ENCODE measurements at places on chromosomes 6 and 20. TPM values are rescaled to one million over a fixed set of nuclear protein-coding genes. Genes with fewer than 3 reads are reported as not detected.

DNA sequence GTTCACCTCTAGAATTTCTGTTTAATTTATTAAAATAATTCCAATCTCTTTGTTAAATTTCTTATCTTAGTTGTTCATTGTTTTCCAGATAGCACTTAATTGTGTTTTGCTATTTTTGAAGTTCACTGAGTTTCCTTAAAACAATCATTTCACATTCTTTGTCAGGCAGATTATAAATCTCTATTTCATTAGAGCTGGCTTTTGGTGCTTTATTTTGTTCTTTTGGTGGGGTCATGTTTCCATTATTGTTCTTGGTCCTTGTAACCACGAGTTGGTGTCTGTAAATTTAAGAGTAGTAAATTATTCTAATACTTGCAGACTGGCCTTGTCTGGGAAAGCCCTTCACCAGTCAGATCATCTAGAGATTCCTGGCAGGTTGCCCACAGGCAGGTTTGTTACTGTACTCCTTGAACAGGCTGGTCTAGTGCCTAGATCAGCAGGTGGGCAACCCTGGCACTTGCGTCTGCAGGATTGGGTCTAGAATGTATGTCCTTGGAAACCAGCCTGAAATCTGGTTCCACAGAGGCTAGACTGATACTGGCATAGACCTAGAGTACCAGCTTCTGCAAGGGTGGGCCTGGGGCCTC lies 110.4 kb downstream of the ADGB start:
- no peak overlapping the region for H3K4me3 ChIP-seq
- H3K4me1 ChIP-seq: no peaks in the 10 kb centered on the region
- peaks cover 3% of the 10 kb centered on the region for H3K27me3 ChIP-seq
- DNase-seq: no peak
- no peak overlapping the region for H3K27ac ChIP-seq

DNA sequence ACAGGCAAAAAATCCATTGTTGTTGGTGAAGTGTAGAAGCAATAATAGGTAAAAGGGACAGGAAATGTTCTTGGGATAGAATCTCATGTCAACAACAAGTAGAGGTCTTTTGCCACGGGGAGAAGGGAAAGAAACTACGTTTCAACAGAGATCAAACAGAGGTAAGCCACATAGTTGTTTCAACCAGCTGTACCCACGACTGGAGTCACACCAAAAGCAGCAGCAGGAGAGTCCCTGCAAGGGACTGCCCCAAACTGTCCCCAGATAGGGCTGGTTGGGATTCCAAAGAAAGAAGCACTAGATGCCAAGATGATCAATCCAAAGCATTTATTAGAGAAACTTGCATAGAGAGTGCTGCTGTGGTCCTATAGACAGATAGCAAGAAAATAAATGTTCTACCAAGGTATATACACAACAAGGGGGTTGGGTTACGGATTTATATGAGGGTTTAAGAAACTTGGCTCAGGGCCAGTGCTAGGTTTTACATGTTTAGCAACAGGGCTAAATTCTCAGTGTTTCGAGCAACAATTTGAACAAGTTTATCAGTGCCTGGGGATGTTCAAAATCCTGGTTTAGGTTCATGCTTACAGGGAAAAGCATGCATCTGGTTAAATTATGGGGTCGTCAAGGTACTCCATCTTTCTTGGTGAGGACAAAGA lies 466.5 kb downstream of the MMUT start:
- H3K27ac ChIP-seq: no peak overlapping the region
- no peak for DNase-seq
- no peaks in the 10 kb centered on the region for H3K27me3 ChIP-seq
- no peaks in the 10 kb centered on the region for H3K4me1 ChIP-seq
- no peak overlapping the region for H3K4me3 ChIP-seq
- H3K36me3 ChIP-seq: no peaks in the 10 kb centered on the region

DNA sequence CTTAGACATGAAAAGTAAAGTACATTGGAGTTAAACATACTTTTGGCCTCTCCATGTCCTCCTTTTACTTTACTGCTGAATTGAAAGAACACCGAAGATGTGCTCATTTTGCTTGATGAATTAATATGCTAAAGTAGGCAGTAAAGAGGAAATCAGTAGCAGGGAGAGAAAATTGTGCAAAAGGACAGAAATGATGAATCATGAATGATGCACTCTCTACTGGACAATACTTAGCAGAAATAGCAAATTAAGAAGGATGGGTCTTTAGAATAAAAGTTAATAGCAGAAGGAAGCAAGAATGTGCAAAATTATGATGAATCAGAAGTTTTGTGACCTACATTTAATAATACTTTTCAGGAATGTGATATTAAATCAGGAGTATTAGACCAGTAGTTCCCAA lies 8.4 kb upstream of the SPINT3 start:
- peaks cover 21% of the 10 kb centered on the region for H3K27me3 ChIP-seq
- no peak for DNase-seq
- H3K27ac ChIP-seq: no peak overlapping the region
- no peaks in the 10 kb centered on the region for H3K36me3 ChIP-seq

CALHM5 gene
- not detected for total RNA-seq
